Subcutaneous adipose tissue (tissue), 4 donors: ENCODE measurements at places on chromosomes 16 and 17. TPM values are rescaled to one million over a fixed set of nuclear protein-coding genes. Genes with fewer than 3 reads are reported as not detected.

AKTIP gene
- total RNA-seq = 50.4 TPM

FBXL16 gene
- not detected for total RNA-seq

BLTP2 gene
- total RNA-seq = 139 TPM

KRTAP3-2 gene
- not detected for total RNA-seq

CASKIN1 gene
- total RNA-seq = not detected

FXR2 gene
- 12.2 TPM for total RNA-seq

SGSM2 gene
- 65.6 TPM for total RNA-seq

TMED6 gene
- total RNA-seq = 0.88 TPM

TBC1D3L gene
- total RNA-seq = 10.7 TPM

MYCBPAP gene
- 1.8 TPM for total RNA-seq

KRTAP4-3 gene
- not detected for total RNA-seq

NAA38 gene
- total RNA-seq = 184 TPM

CETP gene
- total RNA-seq = not detected

CACNG5 gene
- not detected for total RNA-seq

KCNJ2 gene
- total RNA-seq = 5.3 TPM

HOXB1 gene
- not detected for total RNA-seq

HASPIN gene
- total RNA-seq = 0.34 TPM

KLHL10 gene
- total RNA-seq = 0.57 TPM

C17orf67 gene
- not detected for total RNA-seq

KRT25 gene
- total RNA-seq = not detected

PRSS33 gene
- total RNA-seq = not detected

SCIMP gene
- total RNA-seq = 6.8 TPM

MMP25 gene
- total RNA-seq = not detected
